ENCODE measurements at places on chromosomes 2 and 18. TPM values are rescaled to one million over a fixed set of nuclear protein-coding genes. Genes with fewer than 3 reads are reported as not detected.

The HDHD2 gene
- 16.7 TPM for total RNA-seq

The MTA3 gene
- total RNA-seq, result 39.1 TPM

The LRRTM4 gene
- total RNA-seq, result not detected

GRCh38 chr2:204737296-204737695, 192.0 kb downstream of the PARD3B start:
- DNase-seq, result no peak

Measured in chondrocyte (in vitro differentiated cells).